ENCODE measurements at places on chromosomes 5 and 9. TPM values are rescaled to one million over a fixed set of nuclear protein-coding genes. Genes with fewer than 3 reads are reported as not detected.

DNA sequence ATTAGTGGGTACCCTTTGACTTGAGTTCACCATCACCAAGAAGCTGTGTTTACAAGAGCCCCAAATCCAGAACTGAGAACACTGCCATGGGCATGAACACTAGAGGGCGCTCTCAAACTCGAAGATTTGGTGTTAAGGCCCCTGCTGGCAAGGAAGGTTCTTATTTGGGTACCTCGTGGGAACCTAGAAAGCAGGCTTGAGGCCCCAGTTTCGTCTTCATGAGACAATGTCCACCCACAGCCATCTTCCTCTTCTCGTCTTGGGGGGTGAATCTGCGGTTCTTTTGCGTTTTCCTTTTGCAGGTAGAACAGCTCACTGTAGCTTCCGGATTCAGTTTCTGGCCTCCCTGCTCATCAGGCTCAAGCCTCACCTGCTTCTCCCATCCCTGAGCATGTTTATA lies 184.0 kb downstream of the SEMA5A start:
- peak; percentile 50 for DNase-seq

GRCh38 chr5:177036921-177037320 lies 14.4 kb downstream of the ZNF346 start:
- no peak for DNase-seq

DNA sequence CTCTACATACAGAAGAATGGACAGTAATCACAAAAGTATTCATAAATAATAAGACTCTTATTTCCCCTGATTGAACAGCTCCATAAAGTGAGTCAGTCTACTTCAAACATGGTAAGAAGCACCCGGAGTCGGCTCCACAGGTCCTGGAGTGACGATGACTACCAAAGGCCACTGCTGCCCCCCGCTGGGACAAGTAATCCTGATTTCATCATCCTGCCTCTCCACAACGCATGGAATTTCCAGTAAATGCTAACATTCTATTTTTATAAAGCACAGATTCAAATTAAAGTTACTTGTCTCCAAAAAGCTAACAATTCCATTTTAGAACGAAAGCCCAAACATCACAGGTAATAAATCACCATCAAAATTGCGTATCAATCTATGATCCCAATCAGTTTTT lies 16.2 kb downstream of the ATPSCKMT start:
- no peak for DNase-seq

DNA sequence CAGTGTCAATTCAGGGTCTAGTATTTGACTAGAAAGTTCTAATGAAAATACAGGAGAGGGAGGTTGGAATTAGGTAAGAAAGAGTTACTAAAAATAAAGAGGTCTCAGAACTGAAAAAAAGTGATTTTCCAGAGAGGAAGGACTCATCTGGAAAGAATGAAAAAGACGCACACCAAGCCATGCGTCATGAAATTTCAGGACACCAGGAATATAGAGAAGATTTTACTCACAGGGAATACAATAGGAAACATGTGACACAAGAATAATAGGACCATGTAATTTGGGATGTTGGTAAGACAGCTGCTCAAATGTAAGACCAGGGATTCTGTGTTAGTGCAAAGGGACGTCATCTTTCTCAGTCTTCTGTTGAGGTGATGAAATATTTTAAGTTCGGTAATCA lies 224.7 kb downstream of the GDNF start:
- DNase-seq: no peak

Gene FIBCD1
- 3.3 TPM for total RNA-seq

Gene LMAN2
- total RNA-seq: 211 TPM

DNA sequence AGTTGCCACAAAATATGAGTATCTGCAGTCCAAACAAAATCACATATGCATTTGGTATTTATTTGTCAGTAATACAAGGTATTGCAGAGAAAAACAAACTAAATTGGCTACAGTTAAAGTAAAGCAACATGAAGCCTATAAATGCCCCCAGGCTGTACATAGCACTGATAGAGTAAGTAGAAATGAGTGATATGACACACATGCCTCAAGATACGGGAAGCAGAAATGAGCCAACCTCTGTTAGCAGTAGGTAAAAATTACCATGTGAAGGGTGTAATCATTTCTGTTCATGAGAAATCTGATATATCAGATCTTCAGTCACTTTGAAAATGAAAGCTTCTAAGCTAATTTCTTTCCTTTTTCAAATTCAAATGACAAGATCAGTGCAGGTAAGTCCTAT lies 131.1 kb downstream of the CHSY3 start:
- no peak for DNase-seq

Gene PHF24
- 0.67 TPM for total RNA-seq

GRCh38 chr9:113570749-113571711 lies 107.5 kb downstream of the RGS3 start:
- DNase-seq: no peak

DNA sequence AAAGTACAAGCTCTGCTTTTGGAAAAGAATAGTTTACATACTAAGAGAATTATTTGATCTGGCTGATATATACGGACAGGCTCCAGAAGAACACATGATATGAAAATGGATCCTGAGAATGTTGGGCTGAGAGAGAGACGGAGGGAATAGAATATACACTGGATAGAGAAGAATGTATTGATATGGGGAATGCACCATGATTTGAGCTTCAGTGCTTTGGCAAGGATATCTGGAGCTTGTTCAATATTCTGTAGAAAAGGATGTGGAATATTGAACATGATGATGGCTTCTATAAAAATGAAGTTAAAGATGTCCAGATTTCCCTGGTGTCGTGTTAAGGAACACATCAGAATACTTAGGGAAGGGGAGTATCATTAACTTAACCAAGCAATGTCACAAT lies 280.5 kb upstream of the VLDLR start:
- DNase-seq: no peak

DNA sequence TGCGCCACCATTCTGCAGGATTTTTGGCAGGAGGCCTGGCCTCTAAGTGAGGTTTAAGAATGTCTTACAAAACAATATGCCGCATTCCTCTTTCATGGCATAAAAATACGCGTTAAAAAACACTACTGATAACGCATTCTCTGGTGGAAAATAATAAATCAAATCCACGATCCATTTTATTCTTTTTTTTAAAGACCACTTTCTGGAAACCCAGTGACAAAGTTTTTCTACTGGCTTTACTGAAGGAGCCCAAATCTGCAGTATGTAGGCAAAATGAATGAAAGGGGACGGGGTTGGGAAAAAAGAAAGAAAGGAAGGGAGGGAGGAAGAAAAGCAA lies 2.0 kb downstream of the SV2C start:
- DNase-seq: no peak

DNA sequence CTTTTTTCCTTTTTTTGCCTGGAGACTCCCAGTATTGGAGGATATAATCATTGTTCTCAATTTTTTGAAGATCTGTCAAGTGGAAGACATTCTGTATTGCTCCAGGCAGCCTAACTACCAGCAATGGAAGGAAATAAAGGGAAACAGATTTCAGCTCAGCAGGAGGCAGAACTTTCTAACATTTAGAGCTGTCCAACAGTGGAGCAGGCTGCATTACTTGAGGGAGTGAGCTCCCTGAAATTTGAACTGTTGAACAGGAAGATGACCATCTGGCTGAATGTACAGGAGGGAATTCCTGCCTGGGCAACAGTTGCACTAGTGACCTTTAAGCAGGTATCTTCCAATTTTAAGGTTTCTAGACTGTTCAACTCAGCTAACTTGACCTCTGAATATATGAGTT lies 1.1 kb upstream of the GAPVD1 start:
- no peak for DNase-seq

GRCh38 chr5:80453366-80453765 lies 34.5 kb upstream of the FAM151B start:
- no peak for DNase-seq

Gene ADAMTSL2
- 19.5 TPM for total RNA-seq

- no peak for DNase-seq
Measured at GRCh38 chr5:143350751-143351602, 52.5 kb downstream of the NR3C1 start.

Gene IL31RA
- total RNA-seq: not detected

DNA sequence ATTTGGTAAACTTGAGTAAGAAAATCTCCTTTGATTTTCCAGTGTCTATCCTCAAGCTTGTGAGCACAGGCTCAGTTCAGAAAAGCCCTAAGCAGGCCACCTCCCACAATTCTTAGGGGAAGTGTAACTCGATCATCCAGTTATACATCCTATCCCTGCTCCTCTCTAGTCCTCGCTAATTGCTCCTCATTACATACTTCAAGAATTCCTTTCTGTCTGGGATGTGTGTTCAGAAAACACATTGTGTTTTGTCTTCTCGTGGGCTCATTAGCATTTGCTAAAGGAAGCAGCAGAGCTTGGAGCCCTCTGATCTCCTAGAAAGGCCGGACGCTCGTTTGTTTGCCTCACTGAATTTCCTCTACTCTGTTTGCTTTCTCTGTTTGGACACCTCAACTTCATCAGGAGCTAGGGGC lies 268.2 kb upstream of the RFX3 start:
- no peak for DNase-seq

Gene PCDHA13
- 5.2 TPM for total RNA-seq

Gene ACTBL2
- not detected for total RNA-seq

Gene SCGB3A1
- 940 TPM for total RNA-seq

Gene LCN15
- not detected for total RNA-seq

GRCh38 chr5:168317521-168318147 lies 26.2 kb downstream of the WWC1 start:
- DNase-seq: no peak

Gene CDKN2B
- 42.9 TPM for total RNA-seq

- DNase-seq: no peak
Measured at GRCh38 chr9:108722396-108722795, 133.4 kb downstream of the ACTL7B start.

DNA sequence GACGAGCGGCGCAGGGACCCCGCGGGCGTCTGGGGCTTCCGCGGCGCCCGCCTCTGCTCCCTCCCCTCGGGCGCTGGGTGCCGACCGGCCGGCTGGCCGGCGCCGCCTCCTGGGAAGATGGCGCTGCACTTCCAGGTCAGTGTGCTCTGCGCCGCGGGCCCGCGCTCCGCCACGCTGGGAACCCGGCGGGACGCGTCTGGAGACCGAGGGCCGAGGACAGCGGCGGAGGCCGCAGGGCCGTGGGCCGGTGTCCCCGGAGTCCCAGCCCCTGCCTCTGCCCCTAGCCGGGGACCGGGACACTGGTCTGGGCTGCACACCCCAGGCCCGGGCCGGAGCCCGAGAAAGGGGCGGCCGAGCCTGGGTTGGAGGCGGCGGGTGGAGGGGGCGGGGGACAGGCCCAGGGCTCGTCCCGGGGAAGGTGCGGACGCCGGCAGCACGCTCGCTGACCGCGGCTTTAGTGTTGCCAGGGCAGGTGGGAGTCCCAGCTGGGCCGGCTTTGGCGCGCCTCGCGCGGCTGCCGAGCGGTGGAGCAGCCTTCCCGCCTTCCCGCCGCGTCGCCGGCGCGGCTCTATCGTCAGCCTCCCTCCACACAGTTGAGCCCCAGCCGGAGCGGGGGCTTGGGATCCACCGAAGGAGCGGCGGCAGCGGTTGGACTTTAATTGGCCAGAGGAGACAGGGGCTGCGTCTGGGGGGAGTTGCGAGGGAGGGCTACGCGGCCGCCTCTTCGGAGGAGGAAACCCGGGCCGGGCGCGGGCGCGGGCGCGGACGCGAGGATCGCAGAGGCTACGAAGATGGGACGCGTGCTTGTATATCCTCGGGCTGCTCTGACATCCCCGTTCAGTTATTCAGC lies at the start of gene RANBP17:
Gene RANBP17 (plus strand): TSS at position 102 of the 850 bp plus-strand sequence.
- DNase-seq: peak; percentile 92

- DNase-seq: no peak
Measured at GRCh38 chr9:80410106-80410505, 838.3 kb downstream of the TLE4 start.

DNA sequence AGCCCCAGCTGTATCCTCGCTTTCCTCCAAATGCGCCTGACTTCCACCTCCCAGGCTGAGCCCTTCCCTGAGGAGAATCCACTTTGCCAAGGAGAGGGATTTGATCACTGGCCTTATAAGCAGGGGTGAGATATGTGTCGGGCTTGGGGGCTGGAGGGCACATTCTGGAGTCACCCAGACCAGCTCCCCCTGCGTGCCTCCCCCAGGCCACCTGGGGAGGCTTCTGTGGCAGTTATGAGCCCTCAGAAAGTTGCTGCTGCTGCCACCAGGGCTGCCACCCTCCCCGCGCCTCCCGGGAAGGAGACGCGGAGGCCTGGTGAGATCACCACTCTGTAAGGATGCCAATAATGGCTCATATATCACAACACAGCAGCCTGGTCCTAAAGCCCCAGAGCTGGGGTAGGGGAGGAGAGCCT lies 211.5 kb downstream of the PAPPA start:
- no peak for DNase-seq

Gene CD180
- total RNA-seq: 1.00 TPM

DNA sequence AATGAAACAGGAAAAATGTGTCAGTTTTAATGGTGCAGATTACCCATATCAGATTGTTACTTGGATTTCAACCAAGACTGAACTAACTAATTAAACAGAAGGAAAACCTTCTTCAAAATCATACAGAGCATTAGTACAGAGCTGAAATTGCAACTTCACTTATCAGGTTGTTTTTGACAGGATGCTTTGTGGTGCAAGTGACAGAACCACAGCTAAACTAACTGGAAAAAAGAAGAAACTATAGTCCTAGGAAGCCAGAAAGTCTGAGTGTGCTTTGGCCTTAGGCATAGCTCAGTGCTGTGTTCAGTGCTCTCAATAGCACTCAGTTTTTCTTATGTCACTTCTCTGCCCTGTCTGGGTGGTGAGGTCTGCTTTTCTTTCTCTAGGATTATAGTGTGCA lies 267.4 kb downstream of the CHSY3 start:
- no peak for DNase-seq

DNA sequence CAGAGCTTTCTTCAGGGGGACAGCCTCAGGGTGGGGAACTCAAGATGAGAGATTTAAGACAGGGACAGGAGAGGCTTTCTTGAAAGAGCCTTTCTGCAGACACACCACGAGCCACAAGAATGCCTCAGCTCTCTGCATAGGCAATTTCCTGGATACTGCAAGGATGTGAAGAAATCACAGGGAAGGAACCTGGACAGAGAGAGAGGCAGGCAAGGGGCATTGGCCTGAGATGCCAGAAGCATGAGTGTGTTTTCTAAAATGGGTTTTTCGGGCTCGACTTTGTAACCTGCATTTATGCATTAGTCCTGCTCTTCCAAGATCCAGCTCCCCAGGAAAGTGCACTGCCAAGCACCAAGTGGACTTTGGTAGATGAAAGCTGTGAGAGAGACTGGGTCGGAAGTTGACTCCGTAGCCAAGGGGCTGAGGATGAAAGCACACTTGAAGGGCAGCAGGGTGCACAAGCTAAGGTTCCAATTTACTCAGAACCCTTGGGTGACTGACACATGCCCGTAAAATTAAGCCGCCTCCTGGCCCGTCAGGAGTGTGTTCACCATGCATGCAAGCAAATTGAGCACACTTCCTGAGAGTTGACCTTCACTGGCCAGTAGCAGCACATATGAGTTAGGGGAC lies 90.9 kb downstream of the CFAP90 start:
- no peak for DNase-seq

Gene DMRT3
- total RNA-seq: not detected
